ENCODE measurements at places on chromosomes 1 and 21.

DNA sequence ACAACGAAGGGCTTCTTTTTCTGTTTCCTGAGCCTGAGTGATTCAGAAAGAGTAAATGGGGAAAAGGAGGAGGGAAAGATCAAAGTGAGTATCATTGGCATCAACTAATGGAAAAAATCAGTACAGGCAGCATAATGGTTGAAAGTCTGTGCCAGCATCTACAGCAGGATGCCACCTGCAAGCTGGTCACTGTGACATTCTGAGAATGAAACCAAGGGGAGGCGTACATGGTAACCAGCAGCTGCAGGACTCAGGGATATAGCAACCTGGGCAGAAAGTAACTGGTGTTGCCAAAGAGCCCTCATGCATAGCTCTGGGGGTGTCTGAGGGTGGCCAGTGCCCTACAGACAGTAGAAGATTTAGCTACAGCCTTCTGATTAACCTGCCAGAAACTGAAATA is 305.9 kb downstream of the BRINP2 start:
- DNase-seq, result no peak

DNA sequence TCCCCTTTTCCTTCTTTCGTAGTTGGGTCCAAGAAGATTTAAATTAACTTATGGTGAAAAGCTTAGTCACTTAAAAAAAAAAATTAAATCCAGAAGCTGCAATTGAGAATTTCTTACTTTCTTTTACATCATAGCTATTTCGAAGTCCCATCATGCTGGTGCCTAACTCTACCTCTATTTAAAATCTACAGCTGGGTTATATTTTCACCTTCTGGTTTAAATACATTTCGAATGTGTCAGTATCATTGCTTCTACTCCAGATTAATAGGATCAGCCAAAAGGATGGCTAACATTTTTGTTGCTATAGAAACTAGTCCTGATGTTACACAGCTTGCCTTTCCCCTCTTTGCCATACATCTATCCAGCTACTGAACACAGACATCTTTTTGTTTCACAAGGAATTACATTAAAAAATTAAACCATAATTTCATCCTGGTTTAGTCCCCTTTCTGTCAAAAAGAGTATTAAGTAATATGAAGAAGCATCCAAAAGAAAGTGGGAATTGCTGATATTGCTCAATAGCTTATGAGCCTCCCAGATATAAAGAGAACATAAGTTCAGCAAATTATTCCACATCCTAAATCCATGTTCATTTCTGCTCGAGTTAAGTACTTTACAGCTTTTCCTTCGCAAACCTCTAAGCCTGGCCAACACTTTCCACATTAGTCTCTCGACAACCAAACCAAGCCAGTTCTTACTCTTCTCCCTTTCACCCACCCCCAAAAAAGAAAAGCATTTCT is 396.7 kb upstream of the DAB1 start:
- no peak for DNase-seq

DNA sequence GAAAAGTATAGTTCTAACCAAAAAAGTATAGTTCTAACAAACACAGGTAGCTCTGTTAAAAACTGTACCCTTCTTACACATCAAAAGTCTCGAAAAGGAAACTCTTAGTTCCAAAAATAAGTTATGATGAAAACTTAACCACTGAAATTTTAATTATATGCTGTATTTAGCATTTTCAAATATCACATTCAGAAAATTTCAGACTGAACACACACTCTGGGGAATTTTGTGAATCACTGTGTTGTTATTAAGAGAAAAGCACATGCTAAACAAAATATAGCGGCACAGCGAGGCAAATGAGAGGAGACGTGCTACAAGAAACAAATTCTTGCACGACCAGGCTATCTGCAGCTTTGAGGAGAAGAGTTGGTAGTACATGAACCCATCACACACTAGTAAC is 30.4 kb downstream of the VAV3 start:
- no peak for DNase-seq

GRCh38 chr21:38621132-38621531 is 122.9 kb upstream of the ERG start:
- no peak for DNase-seq

DNA sequence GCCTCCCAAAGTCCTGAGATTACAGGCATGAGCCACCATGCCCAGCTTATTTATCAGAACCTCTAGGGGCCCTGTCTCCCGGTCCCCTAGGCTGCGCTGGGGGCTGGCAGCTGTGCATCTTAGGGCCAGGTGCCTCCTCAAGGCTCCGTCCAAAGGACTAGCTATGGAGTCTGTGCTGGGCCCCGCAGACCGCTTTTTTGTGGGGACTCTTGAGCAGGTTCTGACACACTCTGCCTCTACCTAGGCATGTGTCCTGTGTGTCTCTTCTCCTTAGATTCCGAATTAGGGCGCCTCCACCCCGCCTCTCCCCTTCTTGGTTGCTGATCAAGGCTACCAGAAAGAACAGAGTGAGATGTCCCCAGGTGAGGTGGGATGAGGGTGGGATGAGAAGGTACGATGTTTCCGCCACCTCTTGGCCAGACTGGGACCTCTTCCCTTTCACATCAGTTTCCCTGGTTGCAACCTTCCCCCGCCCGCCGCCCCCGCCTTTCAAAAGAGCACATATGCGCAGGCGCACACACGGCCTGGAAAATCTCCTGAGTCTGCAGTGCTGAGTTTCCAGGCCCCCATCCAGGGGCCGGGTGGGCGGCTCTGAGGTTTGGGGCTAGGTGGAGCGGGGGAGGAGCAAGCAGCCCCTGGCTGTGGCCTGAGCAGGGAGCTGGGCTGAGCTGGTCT is 5.0 kb upstream of the PTPN7 start:
- no peak for DNase-seq

DNA sequence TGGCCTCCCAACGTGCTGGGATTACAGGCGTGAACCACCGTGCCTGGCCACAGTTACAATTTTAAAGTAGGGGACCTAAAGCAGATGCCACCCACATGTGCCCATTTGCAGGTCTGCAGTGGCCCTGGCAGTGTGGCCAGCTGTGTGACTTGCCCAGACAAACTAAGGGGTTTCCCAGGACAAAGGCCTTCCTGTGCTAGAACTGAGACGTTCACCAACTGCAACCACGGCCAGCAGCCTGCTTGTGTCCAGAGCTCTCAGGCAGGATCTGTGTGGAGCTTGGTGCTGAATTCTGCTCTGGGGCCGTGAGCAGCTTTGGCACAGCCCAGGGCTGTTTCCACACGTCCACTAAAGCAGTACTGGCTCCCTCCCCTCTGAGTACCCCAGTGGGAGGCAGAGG is 10.6 kb upstream of the PTTG1IP start:
- no peak for DNase-seq

DNA sequence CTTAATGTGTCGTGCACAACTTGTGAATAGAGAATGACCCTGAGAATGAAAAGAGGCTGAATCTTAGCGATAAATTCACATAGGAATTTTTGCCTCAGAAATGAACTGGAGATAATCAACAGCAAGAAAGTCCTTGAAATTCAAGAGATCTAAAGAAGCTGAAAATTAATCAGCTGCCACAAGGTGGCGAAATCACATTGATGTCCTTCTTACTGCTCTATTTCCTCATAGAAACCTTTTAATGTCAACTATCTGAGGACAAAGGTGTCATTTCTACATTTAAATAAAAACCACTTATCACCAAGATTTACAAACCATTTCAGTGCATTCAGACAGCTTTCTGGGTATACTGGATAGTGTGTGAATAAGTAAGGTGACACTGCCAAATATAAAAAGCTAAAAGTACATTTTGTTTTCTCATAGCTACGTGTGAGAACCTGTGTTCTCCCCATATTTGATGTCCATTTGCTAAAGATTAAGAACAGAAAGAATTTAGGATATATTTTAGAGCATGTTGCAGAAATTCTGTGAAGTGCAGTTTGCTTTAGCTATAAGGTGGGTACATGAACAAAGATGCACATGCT is 485.3 kb upstream of the PTBP2 start:
- no peak for DNase-seq
